ENCODE measurements at places on chromosomes 16 and 17.

DNA sequence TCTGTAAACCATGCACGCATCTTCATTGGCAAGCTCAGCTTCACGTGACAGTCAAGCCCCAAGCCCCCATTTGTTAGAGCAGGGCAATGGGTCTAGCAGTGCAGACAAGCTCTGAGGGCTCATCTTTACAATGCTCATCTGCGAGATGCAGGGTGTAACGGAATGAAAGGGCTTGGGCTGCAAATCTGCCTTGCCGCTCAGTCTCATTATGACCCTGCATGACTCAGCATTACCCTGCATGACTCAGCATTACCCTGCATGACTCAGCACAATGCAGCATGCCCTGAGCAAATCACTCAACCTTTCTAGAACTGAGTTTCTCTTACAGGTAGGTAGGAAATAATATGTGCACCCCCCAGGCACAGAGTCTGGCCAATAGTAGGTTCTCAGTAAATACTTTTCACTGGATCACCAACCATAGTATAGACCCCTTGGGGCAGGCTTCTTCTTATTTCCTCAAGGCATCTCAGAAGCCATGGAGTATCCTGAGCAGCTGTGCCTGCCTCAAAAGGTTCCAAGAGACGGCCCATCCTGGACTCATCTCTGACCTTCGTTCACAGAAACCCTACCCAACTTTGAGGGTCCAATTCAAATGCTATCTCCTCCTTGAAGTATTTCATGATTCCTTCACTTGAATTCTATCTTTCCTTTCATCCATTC, 391.3 kb upstream of the CDH5 start:
- DNase-seq: no peak

DNA sequence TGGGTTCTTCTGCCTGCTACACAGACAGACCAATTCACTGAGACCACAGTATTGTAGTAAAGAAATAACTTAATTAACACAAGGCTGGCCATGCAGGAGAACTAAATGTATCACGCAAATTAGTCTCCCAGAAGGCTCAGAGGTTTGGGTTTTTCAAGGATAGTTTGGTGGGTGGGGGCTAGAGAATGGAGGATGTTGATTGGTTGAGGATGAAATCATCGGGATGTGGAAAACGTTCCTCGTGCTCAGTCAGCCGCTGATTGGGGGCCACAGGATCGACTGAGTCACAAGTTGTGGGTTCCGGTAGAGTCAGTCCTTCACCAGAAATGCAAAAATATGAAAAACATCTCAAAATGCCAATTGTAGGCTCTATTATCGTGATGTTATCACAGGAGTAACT, 18.7 kb downstream of the RHOT1 start:
- DNase-seq: no peak

DNA sequence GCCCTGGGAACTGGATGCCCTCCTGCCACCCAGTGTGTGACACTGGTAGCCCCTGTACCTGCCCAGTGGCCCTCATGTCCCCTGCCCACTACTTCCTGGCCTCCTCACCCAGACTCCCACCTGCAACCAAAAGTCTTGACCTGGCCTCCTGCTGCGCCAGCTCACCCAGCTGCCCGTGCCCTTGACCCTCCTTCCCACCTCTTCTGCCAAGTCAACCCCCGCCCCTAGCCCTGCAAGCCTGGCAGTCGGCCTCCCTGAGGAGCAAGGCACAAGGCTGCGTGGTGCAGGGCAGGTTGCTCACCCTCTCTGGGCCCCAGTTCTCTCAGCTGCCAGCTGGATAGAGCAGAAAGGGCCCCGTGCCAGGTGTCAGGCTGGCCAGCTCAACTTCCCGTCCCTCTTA, 12.3 kb upstream of the FAM83G start:
- DNase-seq: no peak

- DNase-seq: no peak
Observed at GRCh38 chr17:33228548-33228947, 64.5 kb downstream of the ASIC2 start.

DNA sequence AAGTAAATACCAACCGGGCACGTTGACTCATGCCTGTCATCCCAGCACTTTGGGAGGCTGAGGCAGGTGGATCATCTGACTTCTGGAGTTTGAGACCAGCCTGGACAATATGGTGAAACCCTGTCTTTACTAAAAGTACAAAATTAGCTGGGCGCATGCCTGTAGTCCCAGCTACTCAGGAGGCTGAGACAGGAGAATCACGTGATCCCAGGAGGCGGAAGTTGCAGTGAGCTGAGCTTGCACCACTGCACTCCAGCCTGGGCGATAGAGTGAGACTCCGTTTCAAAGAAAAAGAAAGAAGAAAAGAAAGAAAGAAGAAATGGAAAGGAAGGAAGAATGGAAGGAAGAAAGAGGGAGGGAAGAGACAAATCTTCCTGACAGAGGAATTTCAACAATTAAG, 108.7 kb downstream of the AHSP start:
- DNase-seq: no peak

DNA sequence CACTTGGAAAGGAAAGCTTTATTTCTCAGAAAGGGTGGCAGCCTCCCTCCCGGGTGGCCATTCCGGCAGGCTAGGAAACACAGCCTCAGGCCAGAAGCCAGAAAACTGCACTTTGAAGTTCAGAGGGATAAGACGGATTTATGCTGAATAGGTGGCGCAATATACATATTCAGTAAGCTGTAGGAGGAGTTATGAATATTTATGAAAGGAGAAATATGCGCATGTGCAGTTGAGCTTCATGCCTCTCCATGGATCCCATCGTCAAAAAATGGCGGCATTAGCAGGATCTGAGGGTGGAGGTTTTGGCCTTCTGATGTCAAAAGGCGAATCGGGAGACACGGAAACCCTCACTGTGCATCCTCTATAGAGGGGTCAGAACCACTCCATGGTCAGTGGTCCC, 82.3 kb downstream of the KATNIP start:
- DNase-seq: no peak

- DNase-seq: peak; percentile 84
Observed at GRCh38 chr17:18857864-18858566, at the start of gene PRPSAP2. Gene PRPSAP2 (plus strand): TSS chr17:18858131. CDS start chr17:18865834, 7,703 bp downstream.

DNA sequence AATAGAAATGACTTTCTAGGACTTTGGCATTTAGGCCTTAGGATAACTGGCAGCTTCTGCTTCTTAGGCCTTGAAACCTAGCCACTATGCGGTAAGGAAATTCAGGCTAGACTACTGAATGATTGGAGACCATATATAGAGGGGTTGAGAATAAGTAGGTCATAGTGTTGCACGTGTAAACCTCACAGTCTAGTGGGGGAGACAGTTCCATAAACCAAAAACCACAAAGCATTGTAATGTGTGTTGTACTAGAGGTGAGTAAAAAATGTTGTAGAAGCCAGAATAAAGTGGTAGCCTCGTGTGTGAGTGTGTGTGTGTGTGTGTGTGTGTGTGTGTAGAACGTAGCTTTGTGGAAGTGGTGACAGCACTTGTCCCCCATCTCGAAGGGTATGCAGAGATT, 188.5 kb downstream of the MAP2K6 start:
- no peak for DNase-seq

DNA sequence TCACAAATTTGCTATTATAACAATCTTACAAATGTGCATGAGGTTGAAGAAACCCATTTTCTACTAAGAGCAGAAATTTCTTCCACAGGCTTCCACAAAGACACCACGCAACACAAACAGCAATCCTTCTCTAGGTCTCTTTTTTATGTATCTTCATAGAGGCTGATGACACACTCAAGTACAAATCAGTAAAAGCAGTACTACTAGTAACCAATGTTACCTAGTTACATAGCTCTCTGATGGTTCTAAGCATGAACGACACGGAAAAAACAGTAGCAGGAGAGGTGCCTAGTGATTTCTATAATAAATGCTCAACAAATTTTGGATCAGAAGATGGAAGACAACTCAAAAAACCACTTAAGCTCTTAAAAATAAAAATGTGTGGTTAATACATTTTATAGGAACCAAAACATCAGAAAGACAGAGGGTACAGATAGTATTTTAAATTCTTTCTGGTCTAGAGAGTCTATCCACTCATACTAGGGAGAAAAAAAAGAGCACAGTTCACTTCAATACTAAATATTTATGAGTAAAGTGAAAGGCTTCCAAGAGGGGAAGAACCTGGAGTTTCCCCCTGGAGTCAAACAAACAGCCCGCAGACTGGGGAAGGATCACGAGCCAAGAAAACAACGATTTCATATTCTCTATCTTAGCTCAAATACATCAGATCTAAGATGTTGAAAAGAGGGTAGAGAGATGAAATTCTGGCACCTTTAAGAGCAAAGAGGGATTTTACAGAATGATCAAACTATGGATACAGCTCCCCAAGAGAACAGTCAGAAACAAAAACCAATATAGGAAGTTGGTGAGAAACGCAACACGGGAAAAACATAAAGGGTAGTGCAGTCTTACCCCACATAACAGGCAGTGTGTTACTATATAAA, 40.2 kb downstream of the SMG6 start:
- no peak for DNase-seq

DNA sequence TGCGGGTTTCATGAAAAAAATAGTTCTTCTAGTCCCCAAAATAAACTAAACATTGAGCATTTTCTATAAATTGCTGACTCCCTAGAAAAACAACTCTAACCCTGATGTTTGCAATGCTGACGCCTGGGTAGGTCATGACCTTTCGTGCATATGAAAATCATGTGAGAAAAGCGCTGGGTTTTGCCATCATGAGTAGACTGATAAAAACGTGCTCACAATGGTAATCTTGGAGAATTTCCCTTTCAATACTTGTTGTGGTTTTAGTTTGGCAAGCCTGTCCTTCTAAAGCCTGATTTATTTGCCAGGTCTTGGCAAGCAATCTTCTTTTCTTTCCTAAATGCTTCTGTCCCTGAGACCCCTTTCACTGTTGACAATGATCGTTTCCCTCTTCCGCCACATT, 4.0 kb upstream of the CLEC10A start:
- DNase-seq: no peak

- no peak for DNase-seq
Observed at GRCh38 chr17:5830921-5831320, 239.3 kb upstream of the WSCD1 start.

DNA sequence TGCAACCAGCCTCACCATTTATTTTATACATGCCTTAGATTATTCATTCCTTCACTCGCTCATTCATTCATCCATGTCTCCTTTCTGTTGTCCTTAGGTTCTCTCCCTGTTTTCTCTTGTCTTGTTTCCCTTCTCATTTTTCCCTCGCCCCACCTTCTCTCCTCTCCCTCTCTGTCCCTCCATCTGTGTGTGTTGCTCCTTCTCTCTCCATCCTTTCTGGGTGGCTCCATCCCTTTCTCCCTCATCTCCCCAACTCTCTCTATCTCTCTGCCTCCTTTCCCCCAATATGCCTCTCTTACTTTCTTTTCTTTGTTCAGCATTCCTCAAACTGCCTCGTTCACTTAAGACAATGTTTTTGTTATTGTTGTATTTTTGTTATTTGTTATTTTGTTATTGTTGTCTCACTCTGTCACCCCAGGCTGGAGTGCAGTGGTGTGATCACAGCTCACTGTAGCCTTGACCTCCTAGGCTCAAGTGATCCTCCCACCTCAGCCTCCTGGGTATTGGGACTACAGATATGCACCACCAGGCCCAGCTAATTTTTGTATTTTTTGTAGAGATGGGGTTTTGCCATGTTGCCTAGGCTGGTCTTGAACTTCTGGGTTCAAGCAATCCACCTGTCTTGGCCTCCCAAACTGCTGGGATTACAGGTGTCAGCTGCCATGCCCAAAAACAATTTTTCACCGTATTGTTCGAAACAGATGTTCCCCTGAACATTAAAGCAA, 14.4 kb downstream of the SOCS1 start:
- DNase-seq: no peak

DNA sequence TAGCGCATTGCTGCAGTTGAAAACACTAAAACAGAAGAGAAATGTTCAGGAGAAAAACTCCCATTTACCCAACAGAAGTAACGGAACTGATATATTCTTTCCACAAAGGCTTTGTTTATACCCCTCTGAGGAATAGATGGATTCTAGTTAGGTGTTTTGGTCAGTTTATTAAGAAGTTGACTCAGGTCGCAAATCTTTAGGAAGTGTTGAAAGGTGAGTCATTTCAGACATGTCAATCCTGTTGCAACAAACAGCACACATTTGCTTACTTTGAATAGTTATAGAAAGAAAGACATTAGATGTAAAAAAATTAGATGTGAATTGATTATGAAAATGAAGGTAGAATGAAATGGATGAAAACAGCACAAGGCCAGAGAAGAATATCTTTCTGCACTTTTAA, 941.0 kb downstream of the KCNJ2 start:
- DNase-seq: no peak

DNA sequence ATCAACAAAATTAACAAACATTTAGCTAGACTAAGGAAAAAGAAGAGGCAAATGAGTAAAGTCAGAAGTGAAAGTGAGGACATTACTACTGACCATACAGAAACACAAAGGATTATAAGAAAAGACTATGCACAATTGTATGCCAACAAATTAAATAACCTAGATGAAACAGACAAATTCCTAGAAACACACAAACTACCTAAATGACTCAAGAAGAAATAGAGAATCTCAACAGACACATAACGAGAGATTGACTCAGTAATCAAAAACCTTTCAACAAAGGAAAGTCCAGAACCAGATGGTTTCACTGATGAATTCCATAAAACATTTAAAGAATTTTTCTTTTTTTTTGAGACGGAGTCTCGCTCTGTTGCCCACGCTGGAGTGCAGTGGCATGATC, 35.7 kb upstream of the MYLK3 start:
- no peak for DNase-seq

- no peak for DNase-seq
Observed at GRCh38 chr17:5892921-5893675, 177.1 kb upstream of the WSCD1 start.

GRCh38 chr16:71629278-71630016, 3.5 kb downstream of the MARVELD3 start:
- no peak for DNase-seq

Measured in HuH-7 (cell line).